Activated CD8-positive, alpha-beta memory T cell treated with anti-CD3 and anti-CD28 coated beads for 48 hours (primary cell): ENCODE measurements at places on chromosomes 13 and 19.

GRCh38 chr19:9547870-9548269 lies 9.4 kb upstream of the ZNF426 start:
- DNase-seq, result no peak

- DNase-seq, result no peak
These were observed 362.5 kb downstream of the ZNF536 start for GRCh38 chr19:30734669-30735068.

DNA sequence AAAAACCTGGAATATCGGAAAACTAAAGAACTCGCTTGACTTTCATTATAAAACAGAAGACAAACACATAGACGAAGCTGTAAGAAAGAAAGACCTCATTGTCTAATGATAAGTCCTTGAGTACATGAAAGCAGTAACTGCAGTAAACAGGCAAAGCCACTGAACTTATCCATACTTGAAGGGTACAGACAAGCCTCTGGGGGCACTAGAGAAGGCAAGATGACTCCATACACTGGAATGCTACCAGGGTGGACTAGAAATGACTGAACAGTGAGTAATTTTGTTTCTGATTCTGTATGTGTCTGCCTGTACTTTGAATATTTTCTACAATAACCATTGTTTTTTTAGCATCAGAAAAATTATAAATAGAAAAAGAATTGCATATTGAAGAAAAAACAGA lies 507.9 kb downstream of the UQCRFS1 start:
- DNase-seq, result no peak

GRCh38 chr19:50889638-50890037 lies 16.4 kb downstream of the KLK2 start:
- no peak for DNase-seq

DNA sequence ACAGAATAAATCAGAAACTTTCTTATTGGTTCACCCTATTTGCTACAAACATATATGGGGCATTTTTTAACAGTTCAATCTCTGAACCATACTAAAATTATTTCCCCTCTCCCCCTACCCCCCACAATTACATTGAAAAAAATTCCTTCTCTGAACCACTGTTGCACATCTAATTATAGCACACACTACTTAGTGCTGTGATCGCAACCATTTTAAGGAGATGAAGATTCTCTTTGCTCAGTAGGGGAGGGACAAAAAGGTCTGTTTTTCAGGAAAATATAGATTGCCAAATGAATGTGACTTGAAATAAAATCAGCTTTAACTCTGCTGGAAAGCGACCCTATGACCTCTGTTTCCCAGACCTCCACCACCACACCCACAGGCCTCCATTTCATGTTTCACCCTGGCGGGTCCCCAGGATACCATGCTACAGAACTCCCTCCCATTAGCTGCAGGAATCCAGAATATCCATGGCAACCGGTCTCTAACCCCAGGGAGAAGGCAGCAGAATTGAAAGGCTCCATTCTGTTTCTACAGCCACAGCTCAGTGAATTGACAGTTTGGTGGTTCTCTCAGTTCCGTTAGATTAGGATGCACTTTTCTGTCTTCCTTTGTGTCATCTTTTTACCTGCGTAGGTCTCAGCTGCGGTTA lies 286.3 kb downstream of the TBC1D4 start:
- no peak for DNase-seq

DNA sequence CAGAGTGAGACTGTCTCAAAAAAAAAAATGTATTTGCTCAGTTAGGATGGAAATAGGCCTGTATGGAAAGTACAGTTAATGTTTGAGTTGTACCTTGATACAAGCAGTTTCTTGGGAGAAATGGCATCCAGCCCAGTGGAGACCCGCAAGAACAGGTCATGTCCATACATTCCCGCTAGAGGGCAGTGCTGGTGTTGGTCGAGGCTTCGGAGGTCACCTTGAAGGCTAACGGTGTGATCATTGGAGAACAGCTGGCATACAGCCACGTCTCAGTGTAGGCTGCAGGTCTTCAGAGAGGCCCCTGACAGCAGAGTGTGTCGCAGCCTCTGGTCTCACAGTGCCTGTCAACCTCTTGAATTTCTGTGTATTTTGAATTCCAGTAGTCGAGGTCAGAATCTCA lies 7.5 kb downstream of the ZNF610 start:
- no peak for DNase-seq

GRCh38 chr19:48554385-48555091 lies 2.6 kb downstream of the SULT2B1 start:
- no peak for DNase-seq
